ENCODE measurements at places on chromosomes 3 and 15. TPM values are rescaled to one million over a fixed set of nuclear protein-coding genes. Genes with fewer than 3 reads are reported as not detected.

GRCh38 chr3:141129541-141130011, 78.4 kb downstream of the SPSB4 start:
- no peak for DNase-seq

DNA sequence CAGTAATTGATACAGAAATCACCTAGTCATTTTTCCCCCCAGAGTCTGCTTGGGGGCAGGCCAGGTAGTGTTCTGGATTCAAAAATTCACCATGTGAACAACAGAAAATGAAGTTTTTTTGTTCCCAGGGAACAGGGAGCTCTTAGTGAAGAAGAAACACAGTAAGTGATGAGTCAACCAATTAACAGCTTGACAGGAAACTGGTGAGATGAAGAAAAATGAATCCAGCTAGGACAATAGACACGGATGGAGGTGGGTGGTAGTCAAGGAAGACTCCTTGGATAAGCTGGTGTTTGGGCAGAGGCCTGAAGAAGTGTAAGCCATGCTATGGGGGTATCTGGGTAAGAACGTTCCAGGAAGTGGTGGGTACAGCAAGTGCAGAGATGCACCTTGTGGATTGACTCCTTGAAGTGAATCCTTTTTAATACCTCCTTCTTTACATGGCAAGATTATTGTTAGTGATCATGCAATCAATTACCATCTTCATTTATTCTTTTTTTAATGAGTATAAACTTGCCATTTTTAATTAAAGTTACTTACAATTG, 339.9 kb upstream of the RGMA start:
- DNase-seq = no peak

GRCh38 chr15:42704492-42704926, 32.4 kb downstream of the CDAN1 start:
- DNase-seq = peak; percentile 52

AHSG gene
- not detected for total RNA-seq
